ENCODE measurements at places on chromosomes 5 and 9. TPM values are rescaled to one million over a fixed set of nuclear protein-coding genes. Genes with fewer than 3 reads are reported as not detected.

Gene WNT8A
- polyA plus RNA-seq = not detected

Gene IFNA21
- not detected for polyA plus RNA-seq

Gene RC3H2
- 39.8 TPM for polyA plus RNA-seq

Gene TRPM3
- 2.1 TPM for polyA plus RNA-seq

Gene PCDHB9
- polyA plus RNA-seq = 4.8 TPM

GRCh38 chr5:54743997-54744788 is 226.6 kb downstream of the SNX18 start:
- peak; percentile 77 for DNase-seq

- no peak for DNase-seq
Observed at GRCh38 chr5:173163219-173163618, 18.9 kb downstream of the BNIP1 start.

GRCh38 chr9:12773562-12773961 is 1.3 kb upstream of the LURAP1L start:
- DNase-seq = peak; percentile 68

- no peak for DNase-seq
Observed at GRCh38 chr9:93708289-93708986, 132.1 kb downstream of the PHF2 start.

GRCh38 chr5:139422307-139422893 is 16.9 kb downstream of the DNAJC18 start:
- no peak for DNase-seq

- DNase-seq = no peak
Observed at GRCh38 chr5:80116465-80116864, 81.3 kb downstream of the THBS4 start.

DNA sequence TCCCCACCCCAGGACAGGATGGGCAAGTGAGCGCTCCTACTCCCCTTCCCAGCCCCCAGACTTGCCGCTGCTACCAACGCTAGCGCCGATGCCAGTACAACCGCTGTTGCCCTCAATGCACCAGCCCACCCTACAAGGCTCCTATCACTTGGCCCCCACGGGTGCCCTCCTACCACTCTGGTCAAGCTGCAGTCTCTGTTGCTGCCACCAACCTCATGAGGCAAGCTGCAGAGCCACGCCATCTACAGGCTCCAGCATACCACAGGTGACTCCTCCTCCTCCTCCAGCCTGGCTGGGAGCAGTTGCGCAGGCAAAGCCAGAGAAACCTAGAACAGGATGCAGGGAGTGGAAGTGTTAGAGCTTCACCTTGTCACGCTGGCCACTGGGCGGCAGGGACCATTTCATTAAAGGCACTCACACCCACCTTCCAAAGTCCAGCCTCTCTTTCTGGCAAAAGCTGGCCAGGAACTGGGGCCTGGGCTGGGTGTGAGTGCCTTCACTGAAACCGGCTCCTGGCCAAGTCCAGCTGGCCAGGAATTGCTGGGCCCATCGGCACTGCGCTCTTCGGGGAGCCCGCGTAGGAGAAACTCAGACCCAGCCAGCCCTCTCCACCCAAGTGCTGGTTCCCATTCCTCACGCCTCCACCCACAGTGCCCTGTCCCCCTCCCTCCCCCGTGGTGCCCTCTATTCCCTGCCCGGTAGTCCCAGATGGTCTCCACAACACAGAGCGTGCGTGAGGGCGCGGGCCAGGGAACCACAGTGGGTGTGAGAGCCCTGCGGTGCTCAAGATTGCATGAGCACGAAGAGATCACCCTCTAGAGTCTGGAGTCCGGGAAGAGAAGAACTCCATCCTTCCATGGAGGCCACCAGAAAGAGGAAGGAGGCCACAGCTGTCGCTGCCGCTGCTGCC is 1.6 kb upstream of the PCAT7 start:
- no peak for DNase-seq

GRCh38 chr5:130978475-130978874 is 186.6 kb downstream of the HINT1 start:
- no peak for DNase-seq

GRCh38 chr9:35828716-35829083 is at the start of gene FAM221B:
Gene FAM221B, minus strand, starts transcription at chr9:35828732. Its CDS starts 2,571 bp downstream, at chr9:35826161.
- DNase-seq = peak; percentile 38

DNA sequence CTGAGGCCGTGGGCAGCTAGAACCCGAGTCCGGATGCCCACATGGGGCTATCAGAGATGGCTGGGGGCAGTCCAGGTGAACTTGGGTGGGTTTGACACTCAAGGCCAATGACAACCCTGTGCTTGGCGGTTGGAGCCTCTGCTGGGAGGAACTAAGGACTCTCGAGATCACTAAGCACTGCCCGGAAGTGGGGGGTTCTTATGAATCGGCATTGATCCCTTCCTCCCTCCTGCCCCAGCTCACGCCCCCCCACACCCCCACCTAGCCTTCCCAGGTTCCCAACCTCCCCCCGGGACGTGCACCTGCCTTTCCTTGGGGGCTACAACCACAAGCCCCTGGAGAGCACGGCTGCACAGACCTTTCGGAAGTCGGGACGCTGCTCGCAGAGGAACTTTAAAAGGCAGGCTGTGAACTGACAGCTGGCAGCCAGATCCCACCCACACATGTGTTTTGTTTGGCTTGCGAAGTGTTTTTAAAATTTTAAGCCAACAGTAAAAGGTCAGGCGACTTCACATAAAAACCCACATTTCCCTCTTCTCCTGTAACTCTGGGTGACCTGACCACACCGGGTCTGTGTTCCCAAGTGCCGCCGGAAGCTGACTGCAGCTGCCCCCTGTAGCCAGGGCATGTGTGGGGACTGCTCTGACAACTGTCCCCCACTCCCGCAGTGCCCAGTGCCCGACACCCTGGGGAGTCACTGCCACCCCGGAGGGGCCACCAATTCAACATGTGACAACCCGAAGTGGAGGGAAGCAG is 5.1 kb upstream of the RALGDS start:
- no peak for DNase-seq

- no peak for DNase-seq
Observed at GRCh38 chr5:43255704-43256103, 57.5 kb downstream of the HMGCS1 start.

DNA sequence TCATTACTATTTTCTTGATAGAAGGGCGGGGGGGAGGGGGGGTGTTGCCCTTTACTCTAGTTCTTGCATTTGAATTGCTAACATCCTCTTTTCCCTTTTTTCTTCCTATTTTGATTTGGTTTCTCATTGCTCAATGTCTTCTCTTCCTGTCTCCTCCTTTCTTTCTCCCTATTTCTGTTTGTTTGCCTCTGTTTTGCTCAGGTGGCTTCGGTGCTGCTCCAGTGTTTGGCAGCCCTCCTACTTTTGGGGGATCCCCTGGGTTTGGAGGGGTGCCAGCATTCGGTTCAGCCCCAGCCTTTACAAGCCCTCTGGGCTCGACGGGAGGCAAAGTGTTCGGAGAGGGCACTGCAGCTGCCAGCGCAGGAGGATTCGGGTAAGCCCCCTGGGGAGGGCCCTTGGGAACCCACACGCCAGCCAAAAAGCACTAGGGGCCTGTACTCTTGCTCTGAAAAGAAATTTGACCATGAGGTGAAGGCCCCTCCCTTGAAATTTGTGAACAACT is 48.3 kb downstream of the FAM78A start:
- DNase-seq = no peak

DNA sequence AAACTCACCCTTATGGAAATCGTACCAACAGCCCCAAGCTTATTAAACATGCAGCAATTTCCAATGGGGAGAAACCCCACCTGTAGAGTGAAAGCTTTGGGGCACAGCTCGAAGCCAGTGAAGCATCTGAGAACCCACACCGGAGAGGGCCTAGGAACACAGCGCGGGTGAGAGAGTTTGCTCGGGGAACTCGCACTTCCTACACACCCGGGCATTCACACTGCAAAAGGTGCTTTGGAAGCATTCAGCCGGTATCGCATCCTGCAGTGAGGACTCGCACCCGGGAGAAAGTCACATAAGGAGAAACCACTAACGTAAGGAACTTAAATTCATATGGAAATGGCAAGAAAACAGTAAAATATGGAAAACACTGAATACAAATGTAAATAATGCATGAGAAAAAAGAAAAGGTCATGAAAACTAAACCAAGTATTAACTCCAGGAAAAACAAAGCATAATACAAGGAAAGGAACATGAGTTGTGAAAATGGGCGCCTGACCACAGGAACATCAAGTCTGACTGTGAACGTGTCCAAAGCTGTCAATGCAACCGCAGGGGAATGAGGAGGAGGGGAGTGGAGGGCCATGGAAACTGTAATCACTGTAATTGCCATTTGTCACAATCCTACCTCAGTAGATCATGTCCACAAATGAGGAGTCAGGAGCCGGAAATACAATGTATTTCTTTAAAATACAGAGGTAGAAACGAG is 28.7 kb downstream of the CAMSAP1 start:
- no peak for DNase-seq

- no peak for DNase-seq
Observed at GRCh38 chr5:56827049-56827448, 11.7 kb downstream of the MAP3K1 start.

- no peak for DNase-seq
Observed at GRCh38 chr5:139971202-139971725, 71.8 kb downstream of the NRG2 start.

DNA sequence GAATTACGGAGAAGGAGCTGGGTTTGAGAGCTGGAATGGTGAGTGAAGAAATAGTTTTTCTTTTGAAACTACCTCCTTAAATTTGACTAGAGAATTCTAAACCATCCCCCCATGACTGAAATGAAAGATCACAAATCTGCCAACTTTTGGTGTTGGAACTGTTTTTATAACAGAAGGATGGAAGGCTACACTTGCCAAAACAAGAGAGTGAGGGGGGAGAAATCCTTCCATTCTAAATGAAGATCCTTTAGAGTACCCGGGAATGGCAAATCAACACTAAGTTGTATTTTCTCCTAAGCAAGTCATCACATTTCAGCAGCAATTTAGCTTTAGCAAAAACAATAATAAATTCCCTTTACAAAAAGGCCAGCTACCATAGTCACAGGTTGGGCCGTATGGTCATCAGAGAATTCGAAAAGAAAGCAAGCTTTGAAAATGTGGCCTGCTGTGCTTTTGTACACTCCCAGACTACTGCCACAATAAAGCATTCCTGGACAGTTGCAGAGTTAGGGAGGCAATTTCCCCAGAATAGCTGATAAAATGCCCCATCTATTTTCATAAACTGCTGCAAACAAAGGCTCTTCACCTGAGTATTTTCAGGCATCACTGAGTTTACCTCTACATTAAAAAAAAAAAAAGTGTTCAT is 25.0 kb upstream of the FREM1 start:
- DNase-seq = no peak

- no peak for DNase-seq
Observed at GRCh38 chr5:116382032-116382873, 192.4 kb downstream of the SEMA6A start.

- DNase-seq = no peak
Observed at GRCh38 chr9:18405240-18405639, 68.7 kb upstream of the ADAMTSL1 start.

GRCh38 chr9:89850631-89851325 is 246.0 kb downstream of the GADD45G start:
- DNase-seq = no peak

DNA sequence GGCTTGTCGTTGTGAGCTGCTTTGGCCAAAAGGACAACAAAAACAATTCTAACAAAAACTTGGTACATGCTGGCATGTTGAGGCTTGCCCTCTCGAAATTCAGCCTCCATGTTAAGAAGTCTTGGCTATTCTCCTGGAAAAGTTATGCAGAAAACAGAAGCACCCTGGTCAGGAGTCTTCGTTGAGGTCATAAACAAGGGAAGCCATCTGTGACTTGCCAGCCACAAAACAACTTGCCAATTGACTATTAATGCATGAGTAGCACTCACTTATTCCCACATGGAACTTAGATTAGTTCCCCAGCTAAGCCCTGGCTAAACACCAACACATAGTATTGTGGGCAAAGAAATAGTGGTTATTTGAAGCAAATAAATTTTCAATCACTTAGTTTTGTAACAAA is 521.0 kb upstream of the CHD1 start:
- DNase-seq = no peak

- no peak for DNase-seq
Observed at GRCh38 chr5:171261361-171261760, 47.7 kb upstream of the TLX3 start.

- DNase-seq = no peak
Observed at GRCh38 chr5:165015126-165015525, 1509.7 kb downstream of the MAT2B start.

GRCh38 chr9:121992571-121993212 is 100.4 kb downstream of the TTLL11 start:
- DNase-seq = peak; percentile 73

- no peak for DNase-seq
Observed at GRCh38 chr5:100634937-100635534, 99.9 kb downstream of the FAM174A start.

GRCh38 chr9:16870596-16871335 is at the start of gene BNC2:
Gene BNC2, minus strand, starts transcription at chr9:16870670. Its CDS starts 22 bp downstream, at chr9:16870648.
- peak; percentile 55 for DNase-seq

DNA sequence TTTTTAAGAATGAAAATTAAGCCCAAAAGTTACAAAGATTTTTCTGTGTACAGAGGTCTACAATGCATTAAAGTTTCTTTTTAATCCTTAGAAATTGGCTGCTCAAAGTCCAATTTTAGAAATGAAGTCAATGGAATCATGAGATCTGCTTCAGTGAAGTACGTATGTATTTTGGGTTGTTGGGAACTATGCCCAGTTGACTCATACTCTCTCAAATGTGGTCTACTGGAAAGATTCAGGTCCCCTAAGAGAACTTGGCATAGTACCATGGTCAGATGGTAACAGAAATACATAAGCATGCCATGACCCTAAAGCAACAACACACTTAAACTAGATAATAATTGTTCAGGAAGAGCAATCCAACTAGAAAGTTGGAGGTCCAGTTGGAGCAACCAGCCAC is 23.0 kb downstream of the FBLL1 start:
- no peak for DNase-seq

- DNase-seq = no peak
Observed at GRCh38 chr9:126504977-126505455, 108.7 kb upstream of the LMX1B start.

GRCh38 chr5:122978068-122978467 is 58.5 kb downstream of the PPIC start:
- DNase-seq = no peak

DNA sequence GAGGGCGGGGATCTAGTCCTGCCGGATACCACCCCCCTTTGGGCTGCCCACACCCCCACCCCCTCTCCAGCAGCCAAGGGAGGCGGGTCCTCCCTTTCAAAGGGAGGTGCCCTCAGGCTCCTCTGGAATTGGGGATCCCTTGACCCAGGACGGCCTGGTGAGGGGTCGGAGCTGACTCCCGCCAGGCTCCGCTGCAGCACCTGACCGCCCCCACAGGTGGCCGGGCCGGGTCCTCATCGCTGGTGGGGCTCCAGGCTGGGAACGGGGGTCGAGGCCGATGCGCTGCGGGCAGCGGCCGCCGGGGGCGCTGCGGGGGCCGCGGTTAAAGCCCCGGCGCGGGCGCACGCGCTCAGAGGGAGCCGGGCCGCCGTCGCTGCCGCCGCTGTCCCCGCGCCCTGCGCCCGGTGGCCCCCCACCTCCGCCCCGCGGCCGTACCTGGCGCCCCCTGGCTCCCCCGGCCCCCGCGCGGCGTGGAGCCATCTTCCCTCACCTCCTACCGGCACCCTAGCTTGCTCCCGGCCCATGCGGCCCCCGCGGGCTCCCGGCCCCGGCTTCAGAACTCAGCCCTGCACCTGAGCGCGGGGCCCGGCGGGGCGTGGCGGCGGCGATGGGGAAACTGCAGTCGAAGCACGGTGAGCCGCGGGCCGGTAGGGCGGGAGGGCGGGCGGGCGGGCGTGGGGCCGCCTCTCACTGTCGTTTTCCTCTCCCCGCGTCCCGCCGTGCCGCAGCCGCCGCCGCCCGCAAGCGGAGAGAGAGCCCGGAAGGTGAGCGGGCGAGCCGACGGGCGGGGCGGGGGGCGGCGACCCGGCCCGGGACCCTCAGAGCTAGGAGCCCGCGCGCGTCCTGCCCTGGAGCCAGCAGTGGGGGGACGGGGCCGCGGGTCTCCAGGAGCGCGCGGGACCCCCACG is at the start of gene NKD2:
Gene NKD2, plus strand, starts transcription at position 352 of the 908 bp plus-strand sequence. Its CDS starts 256 bp downstream, at position 608.
- DNase-seq = peak; percentile 51

Measured in left lung (tissue), 14 donors.